ENCODE measurements at places on chromosomes 7 and 10.

- H3K4me1 ChIP-seq: peaks cover 45% of the 10 kb centered on the region
- no peaks in the 10 kb centered on the region for H3K27me3 ChIP-seq
- DNase-seq: no peak
- H3K36me3 ChIP-seq: no peaks in the 10 kb centered on the region
- no peak overlapping the region for H3K4me3 ChIP-seq
These were observed 618.2 kb upstream of the MGMT start for GRCh38 chr10:128848810-128849209.

- H3K27ac ChIP-seq: no peak overlapping the region
- H3K4me1 ChIP-seq: no peaks in the 10 kb centered on the region
- DNase-seq: no peak
- H3K4me3 ChIP-seq: no peak overlapping the region
These were observed 173.3 kb upstream of the ZNF804B start for GRCh38 chr7:88586219-88586618.

- peaks cover 63% of the 10 kb centered on the region for H3K4me1 ChIP-seq
- no peak overlapping the region for H3K4me3 ChIP-seq
- H3K27me3 ChIP-seq: no peaks in the 10 kb centered on the region
- H3K36me3 ChIP-seq: peaks cover 51% of the 10 kb centered on the region
These were observed 29.3 kb upstream of the SH3PXD2A start for GRCh38 chr10:103884681-103885139.

DNA sequence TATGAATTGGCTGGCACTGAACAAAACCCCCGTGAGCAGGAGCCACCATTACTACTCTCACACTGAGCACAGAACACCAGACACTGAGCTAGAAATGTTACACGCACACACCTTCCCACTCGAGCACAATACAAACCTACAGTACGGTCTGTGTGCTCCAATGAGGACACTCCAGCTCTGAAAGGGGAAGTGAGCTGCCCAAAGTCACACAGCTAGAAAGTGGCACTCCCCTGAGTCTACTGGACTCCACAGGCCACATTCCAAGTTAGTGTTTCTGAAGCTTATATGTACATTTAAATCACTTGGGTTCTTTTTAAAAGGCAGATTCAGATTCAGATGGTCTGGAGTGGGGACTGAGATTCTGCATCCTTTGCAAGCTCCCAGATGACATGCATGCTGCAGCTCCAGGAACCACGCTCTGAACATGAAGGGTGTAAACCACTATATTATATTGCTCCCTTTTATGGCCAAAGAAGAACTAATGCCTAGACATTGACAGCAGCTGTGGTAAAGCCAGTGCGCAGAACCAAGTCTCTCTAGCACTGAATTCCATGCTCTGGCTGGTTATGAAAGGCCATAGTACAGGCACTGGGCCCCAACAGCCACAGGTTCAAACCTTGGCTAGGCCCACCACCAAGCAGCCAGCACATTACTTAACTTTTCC, 77.1 kb downstream of the FRMPD2 start:
- no peaks in the 10 kb centered on the region for H3K36me3 ChIP-seq
- peaks cover 21% of the 10 kb centered on the region for H3K27me3 ChIP-seq
- H3K4me3 ChIP-seq: no peak overlapping the region
- DNase-seq: no peak

Measured in left ventricle myocardium inferior (tissue), 1 donor.